ENCODE measurements at places on chromosomes 3 and 15.
A peak's percentile ranks its signal among the peaks of the same experiment; 100 is the strongest.

- no peak for DNase-seq
Observed at GRCh38 chr15:77874063-77874462, 203.4 kb downstream of the TBC1D2B start.

DNA sequence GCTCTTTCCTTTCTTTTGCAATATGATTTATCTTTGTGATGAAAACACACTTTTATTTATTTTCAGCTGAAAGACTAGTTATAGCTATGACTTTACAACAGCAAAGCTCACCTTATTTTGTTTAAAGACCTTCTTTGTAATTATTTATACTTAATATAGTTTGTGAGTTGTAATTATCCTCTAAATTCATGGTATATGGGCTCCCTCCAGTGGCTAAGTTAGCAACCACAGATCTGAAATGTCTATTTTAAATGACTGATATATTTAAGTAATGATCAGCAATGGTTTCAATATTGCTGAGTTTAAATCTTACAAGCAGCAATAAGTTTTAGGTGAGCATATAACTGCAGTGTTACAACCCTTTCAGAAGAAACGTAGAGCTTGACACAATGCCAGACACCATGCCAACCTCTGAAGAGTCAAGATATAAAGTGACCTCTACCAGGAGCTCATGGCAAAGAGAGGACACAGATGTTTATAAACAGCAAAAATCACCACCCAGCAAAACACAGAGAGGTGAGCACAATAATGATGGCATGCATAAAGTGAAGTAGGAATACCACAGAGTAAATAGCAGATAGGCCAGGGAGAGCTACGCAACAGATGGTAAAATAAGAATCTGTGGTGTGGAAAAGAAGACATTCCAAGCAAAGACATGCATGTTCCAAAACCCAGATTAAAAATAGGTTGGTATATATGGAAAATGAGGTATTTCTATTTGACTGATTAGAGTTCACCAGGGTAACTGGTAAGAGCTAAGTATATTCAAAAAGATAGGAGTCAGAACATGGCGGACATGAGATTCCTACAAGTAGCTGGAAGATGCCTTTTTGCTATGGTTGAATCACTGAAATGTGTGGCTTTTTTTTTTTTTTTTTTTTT is 143.7 kb upstream of the ZNF385D start:
- DNase-seq, result peak; percentile 39

GRCh38 chr3:40720341-40720740 is 195.6 kb downstream of the ZNF621 start:
- no peak for DNase-seq

DNA sequence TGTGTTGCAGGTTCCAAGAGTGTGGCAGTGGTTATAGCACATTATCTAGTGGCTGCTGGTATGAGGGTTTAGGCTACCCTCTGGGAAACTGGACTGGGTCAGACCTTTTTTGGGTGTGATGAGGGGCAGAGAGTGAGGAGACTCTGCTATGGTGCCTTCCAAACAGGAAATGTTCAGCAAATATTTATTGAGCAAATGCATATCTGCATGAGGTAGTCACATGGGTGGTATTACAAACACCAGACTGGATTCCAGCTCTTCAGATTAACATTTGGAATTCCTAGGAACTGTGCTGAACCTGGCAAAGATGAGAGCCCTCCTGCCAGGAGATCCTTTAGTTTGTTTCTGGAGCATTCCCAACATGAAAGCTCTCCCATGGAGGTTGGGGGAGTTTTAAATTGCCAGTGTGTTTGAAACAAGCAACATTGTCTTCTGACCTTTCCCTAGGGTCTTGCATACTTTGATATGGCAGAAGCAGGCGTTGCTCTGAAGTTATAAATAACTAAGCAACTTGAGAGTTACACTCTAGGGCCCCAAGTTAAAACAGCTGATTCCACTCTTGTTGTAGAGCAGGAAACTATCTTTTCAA is 341.2 kb upstream of the C2CD4B start:
- peak; percentile 71 for DNase-seq

DNA sequence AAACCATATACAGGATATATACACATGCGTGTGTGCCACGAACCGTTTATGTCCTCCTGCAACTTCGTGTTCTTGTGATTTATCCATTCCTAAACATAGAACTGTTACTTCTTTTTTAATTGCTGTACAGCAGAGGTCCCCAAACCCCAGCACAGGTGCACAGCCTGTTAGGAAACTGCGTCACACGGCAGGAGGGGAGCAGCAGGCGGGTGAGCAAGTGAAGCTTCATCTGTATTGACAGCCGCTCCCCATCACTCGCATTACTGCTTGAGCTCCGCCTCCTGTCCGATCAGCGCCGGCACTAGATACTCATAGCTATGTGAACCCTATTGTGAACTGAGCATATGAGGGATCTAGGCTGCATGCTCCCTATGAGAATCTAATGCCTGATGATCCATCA is 34.9 kb upstream of the NRROS start:
- DNase-seq, result no peak

DNA sequence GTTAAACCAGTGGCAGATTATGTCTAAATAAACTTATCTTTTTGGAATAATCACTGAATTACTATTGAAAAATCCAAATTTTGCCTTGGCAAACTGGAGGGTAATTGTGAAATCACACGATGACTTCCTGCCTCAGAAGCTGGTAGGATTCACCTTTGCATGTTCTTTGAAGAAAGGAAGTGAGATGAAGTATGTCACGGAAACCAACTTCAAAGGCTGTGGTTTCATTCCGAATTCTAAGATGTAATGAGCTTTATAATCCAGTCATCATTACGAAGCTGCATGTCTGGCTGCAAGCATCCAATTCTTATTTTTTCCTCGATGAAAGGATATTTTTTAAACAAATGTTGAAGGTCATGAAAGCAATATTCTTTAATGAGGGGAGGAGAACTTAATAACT is 15.0 kb upstream of the ZBED2 start:
- DNase-seq, result no peak

DNA sequence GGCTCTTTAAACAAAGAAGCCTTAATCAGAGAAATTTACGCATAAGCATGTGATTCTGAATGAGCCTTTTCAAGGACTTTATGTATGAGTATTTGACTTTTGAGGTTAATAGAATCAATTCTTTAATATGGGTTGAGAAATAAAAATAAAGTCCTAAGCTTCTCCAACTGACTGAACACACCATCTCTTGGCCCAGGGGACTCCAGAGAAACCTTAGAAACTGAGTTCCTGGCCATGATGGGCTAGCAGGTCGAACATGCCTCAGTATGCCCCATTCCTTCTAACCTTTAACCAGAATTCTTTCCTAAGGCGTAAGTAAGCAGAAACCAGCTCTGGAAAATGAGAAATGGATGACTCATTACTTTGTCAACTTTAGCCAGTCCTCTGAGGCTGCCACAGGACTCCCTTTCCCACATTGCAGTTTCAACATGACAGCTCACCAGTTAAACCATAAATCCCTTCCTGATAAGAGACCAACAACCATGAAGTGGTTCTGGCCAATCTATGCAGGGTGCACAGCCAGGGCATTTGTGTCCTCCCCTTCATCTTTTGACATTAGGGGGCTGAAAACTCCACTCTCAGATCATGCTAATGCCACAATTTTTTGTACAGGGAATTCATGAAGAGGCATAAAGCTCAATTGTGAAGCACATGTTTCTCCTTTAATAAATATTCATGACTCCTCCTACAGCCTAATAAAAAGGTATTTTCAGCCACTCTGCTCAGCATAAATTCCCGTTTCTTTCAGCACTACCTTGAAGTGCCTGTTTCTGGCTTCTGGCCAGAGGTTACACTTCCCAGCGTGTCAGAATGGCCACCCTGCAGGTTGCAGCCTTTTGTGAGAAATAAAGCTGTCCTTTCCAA is 33.3 kb downstream of the TM4SF18 start:
- peak; percentile 73 for DNase-seq

DNA sequence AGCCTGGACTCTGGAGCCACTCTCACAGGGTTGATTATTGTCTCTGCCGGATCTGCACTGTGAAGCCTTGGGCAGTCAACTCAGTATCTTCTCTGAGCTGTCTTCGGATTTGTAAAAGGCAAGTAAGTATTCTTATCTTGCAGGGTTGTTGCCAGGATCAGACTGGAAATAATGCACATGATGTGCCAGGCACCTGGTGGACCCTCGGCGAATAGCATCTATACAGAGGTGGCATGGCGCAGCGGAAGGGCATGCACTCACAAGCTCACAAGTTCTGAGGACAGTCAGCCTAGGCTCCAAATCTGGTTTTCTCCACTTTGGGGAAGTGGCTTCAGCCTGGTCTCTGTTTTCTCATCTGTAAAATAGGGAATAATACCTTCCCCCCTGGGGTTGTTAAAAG is 113.9 kb downstream of the SRGAP3 start:
- no peak for DNase-seq

DNA sequence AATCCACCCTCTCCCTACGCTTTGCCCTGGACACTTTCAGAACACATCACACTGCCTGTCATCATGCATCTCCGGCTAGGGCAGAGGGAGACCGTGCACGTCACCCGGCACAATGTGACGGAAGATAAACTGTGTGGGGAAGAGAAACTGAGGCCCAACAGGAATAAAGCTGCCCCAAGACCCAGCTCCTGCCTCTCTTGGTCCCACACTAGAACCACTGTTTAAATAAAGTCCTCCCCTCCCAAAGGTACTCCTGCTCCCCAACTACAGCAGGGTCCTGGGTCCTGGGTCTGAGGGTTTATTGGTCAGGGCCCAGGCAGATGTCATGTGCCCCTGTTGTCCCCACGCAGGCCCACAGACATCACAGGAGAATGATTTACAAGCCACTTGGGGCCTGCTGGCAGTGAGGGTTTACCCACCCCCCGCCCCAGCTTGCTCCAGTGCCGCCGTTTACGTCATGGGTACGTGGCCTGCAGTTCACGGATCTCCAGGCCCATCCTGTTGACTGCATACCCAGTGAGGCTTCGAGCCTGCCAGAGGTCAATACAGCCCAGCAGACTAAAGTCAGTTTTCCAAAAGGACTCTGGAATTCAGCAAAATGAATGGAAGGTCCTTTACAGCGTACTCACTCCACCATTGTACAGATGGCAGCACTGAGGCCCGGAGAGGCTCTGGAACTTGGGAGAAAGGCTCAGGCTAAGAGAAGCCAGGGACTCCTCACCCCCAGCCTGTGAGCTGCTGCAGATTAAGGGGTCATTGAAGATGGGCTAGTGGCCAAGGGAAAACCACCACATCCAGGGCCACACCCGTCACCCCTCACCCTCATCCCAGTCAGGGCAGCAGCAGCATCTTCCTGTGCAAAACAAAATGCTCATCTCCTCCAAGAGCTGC is 23.2 kb downstream of the ALS2CL start:
- no peak for DNase-seq

DNA sequence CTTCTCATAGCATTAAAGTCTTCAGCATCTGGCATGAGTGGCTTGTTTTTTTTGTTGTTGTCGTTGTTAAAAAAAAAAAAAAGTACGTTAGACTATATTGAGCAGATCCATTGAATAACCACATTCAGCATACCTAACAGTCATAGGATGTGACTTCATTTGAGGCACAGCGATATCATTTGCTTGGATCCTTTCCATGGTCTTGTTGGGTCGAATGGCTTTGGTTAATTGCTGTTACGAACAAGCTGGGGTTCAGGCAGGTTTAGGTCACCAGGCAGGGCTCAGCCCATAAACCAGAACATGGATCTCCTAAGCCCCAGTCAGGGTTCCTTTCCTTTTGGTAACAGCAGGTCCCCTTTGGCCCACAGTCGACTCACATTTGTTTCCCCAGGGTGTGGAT is 76.2 kb downstream of the POLR2M start:
- DNase-seq, result no peak

GRCh38 chr3:66363148-66363547 is 137.7 kb downstream of the LRIG1 start:
- DNase-seq, result no peak

DNA sequence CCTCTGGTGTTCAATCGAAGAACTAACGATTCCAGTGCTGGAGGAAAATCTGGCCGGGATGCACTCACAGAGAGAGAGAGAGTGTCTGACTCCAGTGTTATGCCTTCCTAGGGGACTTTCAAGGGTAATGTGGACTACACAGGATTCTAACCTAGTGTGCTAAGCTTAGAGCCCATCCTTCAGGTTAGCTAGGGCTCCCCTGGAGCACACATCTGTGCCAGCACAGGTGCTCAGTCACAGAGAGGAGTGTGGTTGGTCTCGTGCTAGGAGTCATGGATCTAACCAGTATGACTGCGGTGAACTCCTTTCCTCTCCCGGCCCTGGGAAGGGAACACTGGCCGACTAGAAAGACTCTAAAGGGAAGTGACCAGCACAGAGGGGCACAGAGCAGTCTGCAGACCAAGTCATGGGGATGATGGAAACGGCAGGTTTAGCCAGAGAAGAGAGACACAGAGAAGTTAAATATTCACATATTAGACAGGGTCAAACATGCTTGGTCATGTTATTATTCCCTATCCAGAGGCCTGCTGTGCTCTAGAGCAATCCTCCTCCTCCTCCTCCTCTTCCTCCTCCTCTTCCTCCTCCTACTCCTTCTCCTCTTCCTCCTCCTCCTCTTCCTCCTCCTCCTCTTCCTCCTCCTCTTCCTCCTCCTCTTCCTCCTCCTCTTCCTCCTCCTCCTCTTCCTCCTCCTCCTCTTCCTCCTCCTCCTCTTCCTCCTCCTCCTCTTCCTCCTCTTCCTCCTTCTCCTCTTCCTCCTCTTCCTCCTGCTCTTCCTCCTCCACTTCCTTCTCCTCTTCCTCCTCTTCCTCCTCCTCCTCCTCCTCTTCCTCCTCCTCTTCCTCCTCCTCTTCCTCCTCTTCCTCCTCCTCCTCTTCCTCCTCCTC is 280.3 kb downstream of the XXYLT1 start:
- no peak for DNase-seq

- DNase-seq, result peak; percentile 4
Observed at GRCh38 chr3:106249159-106249558, 380.3 kb upstream of the CBLB start.

DNA sequence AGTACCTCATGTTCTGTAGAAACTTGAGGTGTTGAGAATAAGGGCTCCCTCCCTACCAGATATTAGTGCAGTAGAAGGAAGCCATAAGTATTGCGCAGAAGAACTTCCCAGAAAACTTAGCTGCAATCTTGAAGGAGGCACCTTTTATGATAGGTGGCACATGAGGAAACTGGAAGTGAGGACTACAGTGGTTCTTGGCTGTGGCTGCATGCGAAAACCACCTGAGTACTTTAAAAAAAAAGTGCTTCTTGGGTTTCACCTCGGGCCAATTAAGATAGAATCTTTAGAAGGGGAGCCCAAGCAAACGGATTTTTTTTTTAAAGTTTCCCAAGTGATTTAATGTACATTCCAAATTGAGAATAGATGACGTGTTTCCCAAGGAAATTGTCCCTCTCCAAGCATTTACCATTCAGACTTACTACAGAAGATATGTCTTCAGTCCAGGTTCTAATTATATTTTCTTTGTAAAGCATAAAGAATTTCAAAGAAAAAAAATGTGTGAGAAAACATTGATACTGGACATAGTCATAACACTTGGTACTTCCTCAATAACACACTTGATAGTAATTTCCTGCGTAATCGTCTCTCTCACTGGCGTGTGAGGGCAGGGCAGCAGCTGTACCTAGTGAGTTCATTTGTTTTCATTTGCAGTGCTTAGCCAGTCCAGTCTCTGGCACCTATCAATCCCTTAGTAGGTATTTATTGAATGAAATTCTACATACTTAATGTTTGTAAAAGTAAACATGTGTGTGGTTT is 12.3 kb upstream of the NR1I2 start:
- DNase-seq, result no peak

GRCh38 chr3:141071681-141072260 is 20.6 kb downstream of the SPSB4 start:
- DNase-seq, result no peak

Data from GM03348 (cell line).